ENCODE measurements at places on chromosomes 12 and 14. TPM values are rescaled to one million over a fixed set of nuclear protein-coding genes. Genes with fewer than 3 reads are reported as not detected.

- DNase-seq = no peak
Measured at GRCh38 chr12:3148366-3149000, 71.3 kb downstream of the TSPAN9 start.

CACNB3 gene
- 10.8 TPM for total RNA-seq

GLT1D1 gene
- 0.33 TPM for total RNA-seq

DNA sequence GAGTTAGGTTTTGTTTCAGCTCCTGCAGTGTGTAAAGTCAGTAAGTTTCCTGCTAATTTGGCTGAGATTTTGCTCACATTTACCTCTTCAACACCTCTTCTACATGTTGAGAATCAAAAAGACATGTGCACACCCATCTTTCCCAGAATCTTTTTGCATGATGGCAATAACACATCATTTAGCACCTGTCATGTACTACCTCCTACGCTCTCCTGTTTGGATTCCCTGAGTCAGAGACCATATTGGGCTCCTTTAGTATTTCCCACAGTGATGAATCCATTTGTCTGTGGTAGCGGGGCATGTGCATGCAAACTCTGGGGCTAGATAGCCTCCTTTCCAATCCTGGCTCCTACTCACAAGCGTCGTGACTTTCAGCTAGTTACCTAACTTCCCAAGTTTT lies 20.1 kb downstream of the PLBD1 start:
- DNase-seq = no peak

GRCh38 chr12:116236148-116236731 lies 41.3 kb downstream of the MED13L start:
- no peak for DNase-seq

DNA sequence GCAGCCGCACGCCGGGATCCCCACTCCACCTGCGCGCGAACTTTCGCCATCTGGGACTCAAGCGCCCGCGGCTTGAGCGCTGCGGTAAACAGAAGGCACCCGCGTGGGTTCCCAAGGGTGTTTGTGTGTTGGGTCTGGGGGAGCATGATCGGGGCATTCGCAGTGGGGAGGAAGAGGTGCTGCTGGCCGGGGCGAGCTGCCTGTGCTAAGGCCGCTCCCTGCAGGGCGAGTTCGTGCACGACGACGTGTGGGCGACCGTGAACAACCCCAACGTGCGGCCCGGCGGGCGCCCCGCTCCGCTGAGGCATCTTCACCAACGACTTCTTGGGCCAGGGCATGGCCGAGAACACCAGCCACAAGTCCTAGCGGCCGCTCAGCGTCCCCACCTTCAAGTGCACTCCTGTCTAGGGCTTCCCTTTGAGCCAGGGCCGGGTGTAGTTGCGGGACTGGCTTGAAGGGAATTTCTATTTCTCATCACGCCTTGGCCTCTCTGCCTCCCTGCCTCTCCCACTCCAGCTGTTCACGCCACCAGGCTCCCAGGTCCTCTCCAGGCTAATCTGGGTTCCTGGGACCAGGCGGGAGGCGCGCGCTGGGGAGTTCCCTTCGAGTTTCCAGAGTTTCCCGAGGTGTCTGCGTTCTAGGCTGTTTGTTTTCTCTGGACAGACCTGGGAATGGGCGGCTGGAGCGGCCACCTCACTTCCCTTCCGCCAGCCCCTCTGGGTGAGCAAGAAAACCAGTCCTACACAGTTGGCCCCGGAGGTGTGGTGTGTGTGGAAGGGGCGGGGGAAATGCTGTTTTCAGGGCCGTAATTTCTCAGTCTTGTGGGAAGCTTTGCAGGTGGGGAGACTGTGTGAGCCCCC lies 417.8 kb upstream of the TMTC1 start:
- no peak for DNase-seq

- no peak for DNase-seq
Measured at GRCh38 chr14:58088961-58089360, 63.1 kb downstream of the ARMH4 start.

Measured in breast epithelium (tissue), 4 donors.